ENCODE measurements at places on chromosomes 4 and X.

- no peak for DNase-seq
These were observed 15.1 kb downstream of the TRAPPC2 start for GRCh38 chrX:13719192-13719856.

DNA sequence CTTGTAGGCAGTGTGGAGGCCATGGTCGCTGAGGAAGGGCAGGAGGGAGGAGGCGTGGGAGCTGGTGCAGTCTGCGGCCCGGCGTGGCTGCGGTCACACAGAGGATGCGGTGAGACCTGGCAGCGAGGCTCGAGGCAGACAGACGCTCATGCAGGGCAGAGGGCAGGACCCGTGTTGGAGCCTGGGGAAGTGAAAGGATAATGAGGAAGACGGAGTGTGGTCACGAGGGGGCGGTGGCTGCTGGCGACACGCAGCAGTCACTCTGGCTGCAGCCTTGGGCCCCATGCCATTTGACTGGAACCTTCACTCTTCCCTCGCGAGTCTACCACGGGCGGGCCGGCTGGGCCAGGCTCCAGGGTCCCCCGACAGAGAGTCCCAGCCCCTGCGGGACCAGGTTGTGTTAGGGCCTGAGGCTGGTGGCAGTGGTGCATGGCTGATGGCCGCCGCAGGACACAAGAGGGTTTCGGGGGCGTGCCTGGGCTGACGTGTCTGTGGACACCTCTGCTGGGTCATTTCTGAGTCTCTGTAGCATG lies 68.8 kb upstream of the HGFAC start:
- DNase-seq, result no peak

DNA sequence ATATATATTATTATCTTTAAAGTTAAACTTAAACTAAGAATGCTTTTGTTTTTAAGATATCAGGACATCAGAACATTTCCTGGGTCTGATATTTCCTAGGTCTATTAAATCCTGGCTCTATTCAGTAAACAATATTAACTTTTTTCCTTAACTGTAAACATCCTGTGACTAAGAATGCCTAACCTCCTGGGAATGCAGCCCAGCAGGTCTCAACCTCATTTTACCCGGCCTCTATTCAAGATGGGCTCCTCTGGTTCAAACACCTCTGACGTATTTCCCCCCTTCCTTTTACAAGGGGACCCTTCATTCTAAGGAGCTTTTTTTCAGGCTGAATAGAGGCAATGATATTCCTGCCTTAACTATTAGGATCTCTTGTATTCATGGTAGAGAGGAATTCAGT lies 35.8 kb upstream of the DYNLT3 start:
- no peak for DNase-seq

DNA sequence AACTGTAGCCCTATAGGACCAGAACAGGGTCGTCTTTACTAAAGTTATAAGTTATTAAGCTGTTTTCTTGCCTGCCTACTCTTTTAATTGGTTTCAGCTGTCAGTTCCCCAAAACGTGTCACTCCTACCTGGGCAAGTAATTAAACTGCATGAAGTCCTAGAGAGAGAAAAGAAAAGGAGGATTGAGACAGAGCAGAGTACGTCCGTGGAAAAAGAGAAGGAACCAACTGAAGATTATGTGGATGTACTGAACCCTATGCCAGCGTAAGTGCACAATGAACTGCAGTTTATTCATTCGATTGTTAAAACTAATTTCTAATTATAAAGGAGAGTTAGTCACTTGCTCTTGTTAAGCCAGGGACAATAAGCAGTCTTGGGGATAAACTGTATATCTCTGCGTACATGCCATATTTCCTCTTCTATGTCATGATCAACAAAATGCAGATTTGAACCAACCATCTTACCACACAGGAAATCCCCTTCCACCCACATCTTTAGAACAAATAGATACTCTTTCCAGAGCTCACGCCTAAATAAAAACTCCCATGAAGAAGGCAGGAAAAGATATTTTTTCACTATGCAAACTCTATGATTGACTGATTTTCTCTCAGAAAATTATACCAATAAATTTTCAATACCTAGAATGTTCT lies 22.8 kb downstream of the STAP1 start:
- DNase-seq, result no peak

DNA sequence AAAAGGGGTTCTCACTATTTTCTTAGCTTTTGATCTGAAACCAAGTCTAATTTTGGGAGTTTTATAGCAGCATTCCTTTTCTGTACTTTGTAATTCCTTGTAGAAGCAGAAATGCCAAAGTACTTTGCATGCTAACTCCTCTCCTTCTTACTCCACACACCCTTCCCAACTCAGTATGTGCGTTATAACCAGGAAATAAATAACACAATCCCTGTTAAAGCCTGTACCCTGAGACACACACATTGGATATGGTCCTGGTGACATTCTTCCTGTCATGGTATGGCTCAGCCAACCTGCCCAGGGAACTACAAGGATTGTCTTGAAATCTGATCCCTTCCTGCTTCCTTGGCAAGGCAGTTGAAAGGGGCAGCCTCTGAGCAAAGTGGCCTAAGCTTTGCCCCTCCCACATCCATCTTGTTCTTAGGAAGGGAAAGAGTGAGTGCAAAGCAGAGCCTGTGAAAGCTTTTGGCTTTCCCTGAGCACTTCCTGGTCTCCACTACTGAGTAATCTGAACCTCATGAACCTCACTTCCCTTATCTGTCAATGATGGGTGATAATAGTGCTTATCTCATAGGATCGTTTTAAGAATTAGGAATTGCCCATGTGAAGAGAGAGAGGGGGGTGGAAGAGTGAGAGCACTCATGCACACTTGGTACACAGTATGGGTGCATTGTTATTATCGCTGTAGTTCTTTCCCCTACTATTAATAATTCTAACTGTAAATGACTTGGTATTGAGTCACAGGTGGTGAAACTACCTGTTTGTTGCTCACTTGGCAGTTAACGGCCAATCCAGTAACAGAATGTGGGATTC lies 109.3 kb downstream of the AFF2 start:
- DNase-seq, result no peak

DNA sequence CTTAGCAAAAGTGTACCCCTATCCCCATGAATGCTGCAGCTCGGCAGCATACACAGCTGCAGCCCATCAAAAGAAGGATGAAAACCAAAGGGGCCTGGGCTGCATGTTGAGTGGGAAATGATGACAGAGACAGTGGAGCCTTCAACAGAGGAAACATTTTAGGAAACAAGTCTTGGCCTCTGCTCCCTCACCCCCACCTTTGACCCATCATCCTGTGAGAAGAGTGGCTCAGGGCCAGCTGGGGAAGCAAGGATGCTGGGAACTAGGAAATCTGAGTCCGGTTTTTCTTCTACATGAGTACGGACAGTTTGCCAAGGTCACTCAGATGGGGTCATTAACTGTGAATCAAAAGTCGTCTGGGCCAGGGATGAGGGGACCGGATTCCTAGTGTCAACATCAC lies 37.2 kb downstream of the IDS start:
- DNase-seq, result no peak

GRCh38 chrX:148755111-148755510 lies 254.7 kb downstream of the AFF2 start:
- no peak for DNase-seq

- peak; percentile 69 for DNase-seq
These were observed 74.8 kb upstream of the BCOR start for GRCh38 chrX:40172401-40173142.

- no peak for DNase-seq
These were observed 30.0 kb downstream of the CLCN3 start for GRCh38 chr4:169650227-169650936.

DNA sequence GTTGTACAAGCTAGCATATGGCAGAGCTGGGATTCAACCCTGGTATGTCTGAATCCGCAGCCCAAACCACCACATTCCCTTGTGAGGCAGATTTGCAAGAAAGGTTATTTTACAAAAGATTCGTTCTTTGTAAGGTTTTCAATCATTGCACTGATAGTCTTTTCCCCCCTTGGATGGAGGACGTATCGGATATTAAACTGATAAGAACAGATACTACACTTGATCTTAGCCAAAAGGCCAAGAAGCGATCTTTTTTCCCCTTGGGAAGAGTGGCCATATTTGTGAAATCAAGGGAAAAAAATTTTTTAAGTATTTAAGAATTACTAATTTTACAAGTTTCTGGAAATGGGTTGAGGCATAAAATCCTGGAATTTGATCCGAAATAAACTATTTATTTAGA lies 34.4 kb upstream of the MSMO1 start:
- no peak for DNase-seq

GRCh38 chr4:2333356-2333841 lies 71.5 kb upstream of the MXD4 start:
- peak; percentile 77 for DNase-seq

DNA sequence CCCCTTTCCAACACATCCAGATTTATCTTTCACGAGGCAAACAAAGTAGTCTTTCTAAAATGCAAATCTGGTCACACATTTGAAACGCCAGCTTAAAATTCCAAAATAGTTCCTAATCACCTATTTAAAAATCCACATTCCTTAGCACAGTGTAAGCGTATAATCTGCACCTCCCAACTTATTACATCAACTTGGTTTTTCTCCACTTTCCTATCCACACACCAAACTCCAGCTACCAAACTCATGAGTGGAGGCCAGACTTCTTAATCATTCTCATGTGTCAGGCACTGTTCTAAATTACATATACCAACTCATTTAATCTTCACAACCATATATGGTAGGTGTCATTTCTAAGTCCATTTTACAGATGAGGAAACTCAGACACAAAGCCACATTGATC lies 33.8 kb downstream of the ENOX2 start:
- no peak for DNase-seq

DNA sequence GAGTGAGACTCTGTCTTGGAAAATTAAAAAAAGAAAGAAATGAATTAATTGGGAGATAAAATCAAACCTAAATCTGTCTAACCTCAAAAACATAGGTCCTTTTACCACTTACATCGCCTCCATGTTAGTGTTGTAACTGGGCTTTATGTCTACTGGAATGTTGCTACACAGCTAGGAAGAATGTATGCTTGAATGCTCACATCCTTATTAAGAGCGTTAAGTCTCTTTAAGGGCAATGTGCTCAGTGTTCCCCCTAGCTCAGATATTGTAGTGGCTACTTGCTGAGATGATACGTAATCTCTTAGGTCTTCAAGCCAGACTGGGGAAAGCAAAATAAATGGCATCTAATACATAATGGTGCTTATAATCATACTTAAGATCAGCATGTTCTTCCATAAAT lies 1072.8 kb downstream of the PDHA2 start:
- no peak for DNase-seq

All from thyroid gland (tissue), 4 donors.